Activated CD4-positive, alpha-beta memory T cell treated with anti-CD3 and anti-CD28 coated beads for 36 hours (primary cell): ENCODE measurements at places on chromosomes 1 and 21.

GRCh38 chr1:187654635-187655034, 825.9 kb downstream of the PLA2G4A start:
- no peak for DNase-seq

- DNase-seq = peak; percentile 48
Measured at GRCh38 chr1:204826970-204827369, 43.7 kb upstream of the NFASC start.

DNA sequence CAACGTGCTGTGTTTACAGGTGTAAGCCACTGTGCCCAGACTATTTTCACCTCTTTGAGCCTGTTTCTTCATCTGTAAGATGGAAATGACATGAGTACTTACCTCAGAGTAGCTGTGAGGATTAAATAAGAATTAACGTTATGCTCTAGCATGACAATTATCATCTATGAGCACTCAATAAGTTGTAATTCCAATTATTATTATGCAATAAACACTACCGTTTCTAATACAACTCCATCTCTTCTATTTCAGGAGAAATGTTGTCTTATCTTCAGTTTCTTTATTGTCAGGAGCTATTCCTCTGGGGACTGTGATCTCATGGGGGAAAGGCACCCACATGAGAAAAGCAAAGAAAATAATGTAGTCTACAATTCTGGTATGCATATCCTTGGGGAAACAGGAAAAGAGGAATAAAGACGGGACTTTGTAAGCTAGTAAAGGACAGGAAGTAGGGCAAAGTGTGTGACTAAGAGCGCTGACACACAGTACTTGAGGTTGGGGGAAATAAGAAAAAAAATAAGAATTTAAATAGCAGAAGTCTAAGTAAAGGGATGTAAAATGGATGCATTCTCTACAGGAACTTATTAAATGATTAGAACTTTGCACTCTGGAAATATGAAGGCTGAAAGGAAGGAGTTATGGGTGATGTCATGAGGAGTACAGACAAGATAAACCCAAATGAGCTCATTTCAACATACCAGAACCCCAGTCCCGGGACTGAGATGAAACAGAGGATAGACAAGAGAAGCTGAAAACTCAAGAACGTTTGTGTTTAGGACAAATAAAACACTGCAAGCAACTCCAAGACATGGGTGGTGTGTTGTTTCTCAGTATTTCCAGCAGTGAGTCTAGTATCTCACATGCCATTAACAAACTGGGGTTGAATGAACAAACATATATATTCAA, 9.8 kb downstream of the PHC2 start:
- no peak for DNase-seq

- no peak for DNase-seq
Measured at GRCh38 chr1:5189384-5189783, 535.0 kb downstream of the AJAP1 start.

GRCh38 chr1:221217029-221217428, 337.8 kb downstream of the HLX start:
- DNase-seq = no peak

DNA sequence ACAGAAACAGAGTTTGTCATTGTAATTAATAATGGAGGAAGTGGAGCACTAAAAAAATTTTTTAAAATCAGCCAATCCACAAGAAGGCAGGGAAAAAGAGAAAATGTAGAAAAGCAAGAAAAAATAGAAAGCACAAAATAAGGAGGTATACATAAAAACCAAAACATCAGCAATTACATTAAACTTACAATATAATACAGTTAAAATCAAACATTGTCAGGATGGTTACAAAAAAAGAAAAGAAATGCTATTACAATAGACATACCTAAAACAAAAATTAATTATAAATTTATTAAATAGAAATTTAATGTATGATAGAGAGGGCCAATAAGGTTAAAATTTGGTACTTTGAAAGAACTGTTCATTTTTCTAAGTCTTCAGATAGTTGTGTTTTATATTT, 38.7 kb downstream of the PRSS38 start:
- no peak for DNase-seq

GRCh38 chr1:234222561-234223280, 150.5 kb upstream of the COA6 start:
- no peak for DNase-seq

DNA sequence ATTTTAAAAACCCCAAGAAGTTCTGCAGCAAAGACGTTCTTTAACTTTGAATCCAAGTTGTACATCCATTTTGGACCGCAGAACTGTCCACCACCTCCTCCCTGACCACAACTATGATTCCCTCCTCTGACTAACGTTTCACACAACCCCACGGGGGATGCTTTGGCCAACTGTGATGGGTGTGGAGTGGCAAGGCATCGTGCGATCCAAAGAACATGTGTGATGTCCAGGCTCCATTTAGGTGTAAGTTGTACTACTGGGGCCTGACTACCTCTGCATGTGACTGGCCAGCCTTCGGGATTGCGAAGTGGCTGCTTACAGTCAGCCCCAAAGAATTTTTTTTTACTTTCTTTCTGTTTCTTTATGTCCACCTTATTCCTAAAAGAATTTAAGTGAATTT, 6.7 kb downstream of the KCNJ15 start:
- DNase-seq = no peak

DNA sequence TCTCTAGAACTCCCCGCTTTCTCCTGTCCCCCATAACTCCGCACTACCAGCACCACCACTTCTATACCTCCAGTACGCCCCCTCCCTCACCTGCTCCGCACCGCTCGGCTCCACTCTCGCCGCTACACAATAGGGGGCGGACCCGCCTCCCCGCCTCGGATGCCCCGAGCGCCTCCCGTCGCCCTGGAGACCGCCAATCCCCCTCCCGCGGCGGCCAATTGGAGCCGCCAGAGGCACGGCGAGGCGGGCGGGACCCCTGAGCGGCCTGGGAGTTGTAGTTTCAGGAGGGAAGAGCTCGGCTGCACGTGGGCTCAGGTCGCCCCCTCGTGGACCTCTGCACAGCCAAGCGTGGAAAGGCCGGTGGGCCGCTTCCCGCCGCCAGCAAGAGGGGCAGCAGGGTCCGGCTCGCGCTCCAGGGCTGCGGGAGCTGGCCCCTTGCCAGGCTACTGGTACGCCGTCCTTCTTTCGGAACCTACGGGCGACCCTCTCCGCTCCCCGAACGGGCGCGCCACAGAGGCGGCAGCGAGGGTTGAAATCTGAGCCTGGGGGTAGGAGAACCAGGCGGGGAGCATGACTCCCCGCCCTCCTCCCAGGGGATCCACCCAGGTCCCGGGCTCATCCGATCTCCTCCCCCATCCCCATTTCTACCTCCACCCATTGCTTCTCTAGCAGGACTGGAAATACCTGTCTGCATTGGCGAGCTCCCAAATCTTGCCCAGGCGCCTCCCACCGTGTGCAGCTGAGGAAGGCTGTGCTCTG, at the start of gene IGSF9:
IGSF9 (minus strand) TSS at position 131 of the 759 bp plus-strand sequence. CDS start 2,159 bp downstream, outside the sequence.
- peak; percentile 67 for DNase-seq

GRCh38 chr1:207335138-207335537, 13.7 kb downstream of the CD55 start:
- no peak for DNase-seq

DNA sequence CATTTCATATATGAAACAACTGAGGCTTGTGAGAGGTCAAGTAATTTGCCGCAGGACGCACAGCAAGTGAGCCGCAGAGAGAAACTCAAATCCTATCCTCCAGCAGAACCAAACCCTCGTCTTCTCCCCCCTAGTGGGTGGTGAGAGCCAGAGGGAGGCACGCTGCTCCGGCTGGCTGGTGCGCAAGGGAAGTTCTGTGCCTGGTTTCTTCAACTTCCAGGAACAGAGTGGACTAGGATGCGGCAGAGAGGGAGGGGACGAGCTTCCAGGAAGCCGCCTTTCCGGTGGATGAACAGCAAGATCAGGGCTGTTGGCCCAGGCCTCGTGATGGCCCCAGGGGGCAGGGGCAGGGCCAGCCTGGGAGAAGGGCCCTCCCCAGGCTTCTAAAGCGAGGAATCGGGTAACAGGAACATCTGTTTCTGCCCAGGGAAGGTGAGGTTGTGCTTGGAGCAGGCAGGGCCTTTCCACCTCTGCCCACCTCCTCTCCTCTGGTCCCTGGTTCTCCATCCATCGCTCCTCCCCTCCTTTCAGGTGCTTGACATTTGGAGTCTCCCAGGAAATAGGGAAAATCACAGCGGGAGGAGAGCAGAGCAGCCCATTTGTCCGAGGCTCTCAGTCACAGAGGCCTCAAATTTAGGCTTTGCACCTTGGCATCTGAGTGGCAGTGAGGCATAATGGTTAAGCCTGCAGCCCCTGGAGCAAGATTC, 16.8 kb upstream of the PDIK1L start:
- no peak for DNase-seq

DNA sequence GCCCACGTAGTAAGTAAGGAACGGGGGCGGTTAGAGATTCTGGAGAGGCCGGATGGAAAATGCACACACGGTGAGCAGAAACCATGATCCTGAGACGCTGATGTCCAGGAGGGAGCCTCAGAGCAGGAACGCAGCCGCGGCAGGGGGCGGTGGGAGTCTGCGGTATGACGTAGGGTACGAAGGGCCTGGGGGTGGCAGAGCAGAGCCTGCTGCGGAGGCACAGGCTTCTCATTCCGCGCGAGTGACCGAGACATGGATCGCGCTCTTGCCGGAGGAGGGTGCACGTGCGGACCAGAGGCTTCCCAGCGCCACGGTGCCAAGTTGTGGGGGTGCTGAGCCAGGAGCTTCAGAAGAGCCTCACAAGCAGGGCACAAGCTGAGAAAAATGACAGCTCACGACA, 176.2 kb downstream of the KIF26B start:
- no peak for DNase-seq

GRCh38 chr1:214467078-214467585, 84.3 kb downstream of the PTPN14 start:
- DNase-seq = no peak

DNA sequence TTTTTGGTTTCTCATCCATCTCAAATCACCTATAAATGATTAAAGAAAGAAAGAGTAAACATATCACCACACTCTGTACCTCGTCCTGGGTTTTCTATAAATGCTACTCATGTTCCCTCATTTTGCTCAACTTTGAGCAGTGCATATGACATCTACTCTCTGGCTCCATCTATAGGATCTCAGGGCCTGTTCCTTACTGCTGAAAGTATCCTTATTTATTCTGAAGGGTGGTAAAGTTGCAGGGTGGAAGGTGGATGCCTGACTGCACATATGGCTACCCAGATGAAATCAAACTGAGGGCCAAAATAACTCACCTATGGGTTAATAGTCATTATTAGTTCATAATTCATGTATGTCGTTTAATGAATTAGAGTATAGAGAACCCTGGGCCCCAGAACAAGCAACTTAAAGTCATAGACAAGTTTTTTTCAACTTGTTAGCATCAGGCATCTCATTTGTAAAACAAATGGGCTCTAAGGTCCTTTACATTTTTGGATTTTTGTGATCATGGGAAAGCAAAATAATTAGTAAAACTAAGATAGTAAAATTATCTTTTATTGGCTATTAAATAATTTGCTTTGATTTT, 46.5 kb downstream of the NCF2 start:
- no peak for DNase-seq

GRCh38 chr1:197921235-197922069, 4.3 kb downstream of the LHX9 start:
- DNase-seq = no peak

DNA sequence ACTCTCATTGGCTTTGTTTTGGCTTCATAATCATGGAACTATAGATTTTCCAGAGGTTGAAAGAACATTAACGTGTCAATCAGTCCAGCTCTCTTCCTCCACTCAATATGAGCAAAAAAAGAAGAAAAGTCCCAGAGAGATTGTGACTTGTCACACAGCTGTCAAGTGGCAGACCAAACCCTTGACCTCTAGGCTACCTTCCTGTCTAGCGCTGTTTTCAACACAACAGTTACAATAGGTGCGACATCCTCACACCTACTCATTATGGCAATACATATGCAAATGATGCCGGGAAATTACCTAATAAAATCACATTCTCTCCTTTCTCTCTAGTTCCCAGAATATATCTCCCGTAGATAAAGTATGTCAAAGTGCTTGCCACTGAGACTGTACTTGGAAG, 1.1 kb downstream of the WARS2 start:
- peak; percentile 46 for DNase-seq

GRCh38 chr1:63223426-63223825, 98.9 kb upstream of the FOXD3 start:
- no peak for DNase-seq

DNA sequence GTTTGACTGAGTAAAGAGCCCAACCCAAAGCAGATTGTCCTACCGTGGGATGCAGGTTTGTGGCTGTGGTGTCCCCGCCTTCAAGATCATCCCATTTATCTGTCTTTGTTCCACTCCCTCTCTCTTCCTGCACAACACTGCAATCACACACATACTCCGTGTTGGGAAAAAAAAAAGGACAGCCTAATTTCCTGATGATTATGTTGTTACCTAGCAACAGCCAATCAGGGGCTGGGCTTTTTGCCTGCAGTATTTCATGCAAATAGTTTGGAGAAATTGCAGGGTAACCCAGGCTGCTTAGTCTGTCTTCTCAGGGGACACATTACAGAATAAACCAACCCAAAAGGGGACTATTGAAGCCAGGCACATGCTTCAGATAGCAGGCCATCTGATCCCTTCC, 38.3 kb downstream of the PHC2 start:
- DNase-seq = no peak

- DNase-seq = no peak
Measured at GRCh38 chr1:231971397-231972110, 345.0 kb downstream of the DISC1 start.

- no peak for DNase-seq
Measured at GRCh38 chr1:244264163-244264562, 187.5 kb downstream of the ADSS2 start.

GRCh38 chr21:30382201-30382600, 10.1 kb upstream of the KRTAP13-2 start:
- no peak for DNase-seq

DNA sequence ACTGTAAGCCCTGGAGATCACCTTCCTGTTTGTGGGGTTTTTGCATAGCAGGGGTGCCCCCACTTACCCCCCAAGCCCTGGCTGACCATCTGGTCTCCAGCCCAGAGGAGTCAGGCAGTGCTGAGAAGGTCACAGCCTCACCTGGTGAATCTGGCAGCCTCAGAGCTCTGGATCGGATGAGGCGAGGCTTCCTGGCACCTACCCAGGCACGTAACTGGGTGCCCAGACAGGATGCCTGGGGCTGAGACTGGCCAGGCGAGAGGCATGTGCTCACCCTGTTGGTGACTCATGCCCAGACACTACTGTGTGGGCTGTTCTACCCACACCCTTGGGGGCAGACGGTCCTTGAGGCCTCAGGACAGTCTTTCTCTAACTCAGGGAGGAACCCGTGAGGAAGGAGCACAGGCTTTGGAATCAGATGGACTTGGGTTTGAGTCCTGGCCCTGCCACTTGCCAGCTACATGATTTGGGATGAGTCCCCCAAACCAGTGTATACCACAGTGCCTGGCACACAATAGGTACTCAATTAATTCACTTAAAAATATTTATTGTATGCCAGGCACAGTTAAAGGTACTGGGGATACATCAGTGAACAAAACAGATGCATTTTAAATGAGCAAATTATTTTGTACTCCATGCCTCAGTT, 15.1 kb upstream of the PADI3 start:
- DNase-seq = no peak
